RPMI7951 (cell line): ENCODE measurements at places on chromosomes 1 and 21. TPM values are rescaled to one million over a fixed set of nuclear protein-coding genes. Genes with fewer than 3 reads are reported as not detected.

The MYBPHL gene
- total RNA-seq = not detected in 2 replicates

The HOOK1 gene
- total RNA-seq = not detected in 2 replicates

The DENND2C gene
- total RNA-seq = 0.29 and 0.36 TPM in 2 replicates

The ODF2L gene
- total RNA-seq = 40.2 and 44.8 TPM in 2 replicates

The OR2L5 gene
- total RNA-seq = not detected in 2 replicates

The SLC9C2 gene
- not detected in 2 replicates for total RNA-seq

The RIMKLA gene
- total RNA-seq = 0.12 and 0.88 TPM in 2 replicates

The CLCNKB gene
- not detected in 2 replicates for total RNA-seq

The CELA2B gene
- total RNA-seq = not detected in 2 replicates

The LRRC71 gene
- not detected in 2 replicates for total RNA-seq

The PKLR gene
- total RNA-seq = not detected in 2 replicates

The GBP5 gene
- not detected in 2 replicates for total RNA-seq

The PRRX1 gene
- 41.5 and 52.6 TPM in 2 replicates for total RNA-seq

The TMIGD3 gene
- not detected in 2 replicates for total RNA-seq

The APCS gene
- not detected in 2 replicates for total RNA-seq

The KANK4 gene
- total RNA-seq = 0.36 TPM in 1 of 2 replicates, not detected in the other

The PTGER3 gene
- 0.12 TPM in 1 of 2 replicates, not detected in the other for total RNA-seq

The GREM2 gene
- not detected in 2 replicates for total RNA-seq

The RPE65 gene
- total RNA-seq = not detected in 2 replicates

The PSMB4 gene
- 469 and 498 TPM in 2 replicates for total RNA-seq

The RCSD1 gene
- 0.12 and 0.59 TPM in 2 replicates for total RNA-seq

The HLX gene
- 5.2 TPM in 2 replicates for total RNA-seq

The GJA5 gene
- total RNA-seq = 0.12 TPM in 1 of 2 replicates, not detected in the other

The HRNR gene
- total RNA-seq = under 0.01 TPM in 1 of 2 replicates, not detected in the other

The SAMSN1 gene
- 0.12 and 0.98 TPM in 2 replicates for total RNA-seq

The FNDC5 gene
- 0.48 and 2.0 TPM in 2 replicates for total RNA-seq

The RNU1-4 gene
- under 0.01 TPM in 1 of 2 replicates, not detected in the other for total RNA-seq

The CGN gene
- under 0.01 and 0.10 TPM in 2 replicates for total RNA-seq

The AHDC1 gene
- total RNA-seq = 5.8 and 7.1 TPM in 2 replicates

The RHD gene
- total RNA-seq = not detected in 2 replicates

The GPATCH2 gene
- 14.2 and 17.0 TPM in 2 replicates for total RNA-seq

The TXNDC12 gene
- total RNA-seq = 59.7 and 66.2 TPM in 2 replicates

The TNFSF4 gene
- 1.2 and 1.3 TPM in 2 replicates for total RNA-seq

The PLEKHN1 gene
- 0.60 and 0.88 TPM in 2 replicates for total RNA-seq

The SERINC2 gene
- total RNA-seq = 194 and 269 TPM in 2 replicates

The OR2T2 gene
- not detected in 2 replicates for total RNA-seq

The DYNLT4 gene
- 0.24 and 0.88 TPM in 2 replicates for total RNA-seq

The LCK gene
- total RNA-seq = not detected in 2 replicates

The MARK1 gene
- 3.1 and 3.7 TPM in 2 replicates for total RNA-seq

The TAF12 gene
- 47.9 and 58.5 TPM in 2 replicates for total RNA-seq

The ACOT11 gene
- total RNA-seq = 0.39 and 0.60 TPM in 2 replicates

The LRRC7 gene
- 0.12 and 0.20 TPM in 2 replicates for total RNA-seq

The PINK1 gene
- 52.0 and 57.2 TPM in 2 replicates for total RNA-seq

The NOTCH2NLA gene
- total RNA-seq = 34.8 and 38.0 TPM in 2 replicates

The NUDT4B gene
- total RNA-seq = 22.5 and 28.4 TPM in 2 replicates

The HSPB7 gene
- 7.1 and 7.9 TPM in 2 replicates for total RNA-seq

The LAMC2 gene
- 1.7 and 2.2 TPM in 2 replicates for total RNA-seq

The NES gene
- total RNA-seq = 24.2 and 39.1 TPM in 2 replicates

The S100A12 gene
- not detected in 2 replicates for total RNA-seq

The PEAR1 gene
- total RNA-seq = not detected in 2 replicates

The OR2T35 gene
- total RNA-seq = not detected in 2 replicates

The MFSD2A gene
- total RNA-seq = 7.9 and 8.1 TPM in 2 replicates
